Cardiac septum (tissue), 1 donor: ENCODE measurements at places on chromosomes 16 and 17. TPM values are rescaled to one million over a fixed set of nuclear protein-coding genes. Genes with fewer than 3 reads are reported as not detected.

- no peak for DNase-seq
These were observed 6.2 kb downstream of the SP2 start for GRCh38 chr17:47902039-47902744.

GRCh38 chr17:81236784-81237183 is 2.1 kb downstream of the TEPSIN start:
- no peak for DNase-seq

- DNase-seq: no peak
These were observed 297.5 kb upstream of the XYLT1 start for GRCh38 chr16:17768257-17768656.

GRCh38 chr16:58727796-58728568 is 6.1 kb downstream of the GOT2 start:
- no peak for DNase-seq

DNA sequence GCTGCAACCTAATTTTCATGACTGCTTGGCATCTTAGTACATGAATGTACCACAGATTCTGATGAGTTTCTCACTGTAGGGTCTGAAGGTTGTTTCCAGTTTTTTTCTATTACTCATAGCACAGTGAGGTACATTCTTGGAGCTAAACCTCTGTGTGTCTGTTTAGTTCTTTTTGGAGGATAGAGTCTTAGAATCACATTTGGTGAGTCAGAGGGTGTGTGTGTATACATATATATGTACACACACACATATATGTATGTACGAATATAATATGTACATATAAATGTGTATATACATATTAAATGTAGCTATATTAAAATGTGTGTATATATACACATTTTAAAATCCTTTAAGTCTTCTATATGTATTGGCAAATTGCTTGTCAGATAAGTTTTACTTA is 72.9 kb downstream of the NTN1 start:
- DNase-seq: no peak

GRCh38 chr16:83652943-83653342 is 154.8 kb upstream of the HSBP1 start:
- DNase-seq: no peak

- DNase-seq: peak; percentile 78
These were observed 1.2 kb downstream of the RASD1 start for GRCh38 chr17:17494870-17495535.

GRCh38 chr17:39923836-39924690 is 3.3 kb downstream of the ORMDL3 start:
- DNase-seq: no peak

GRCh38 chr16:68356919-68357286 is 46.1 kb downstream of the PRMT7 start:
- no peak for DNase-seq

- no peak for DNase-seq
These were observed 13.0 kb downstream of the PAM16 start for GRCh38 chr16:4338125-4338582.

- DNase-seq: no peak
These were observed 2.5 kb downstream of the KRT32 start for GRCh38 chr17:41464682-41465081.

GRCh38 chr17:76445697-76446448 is 7.1 kb downstream of the UBE2O start:
- DNase-seq: peak; percentile 54

DNA sequence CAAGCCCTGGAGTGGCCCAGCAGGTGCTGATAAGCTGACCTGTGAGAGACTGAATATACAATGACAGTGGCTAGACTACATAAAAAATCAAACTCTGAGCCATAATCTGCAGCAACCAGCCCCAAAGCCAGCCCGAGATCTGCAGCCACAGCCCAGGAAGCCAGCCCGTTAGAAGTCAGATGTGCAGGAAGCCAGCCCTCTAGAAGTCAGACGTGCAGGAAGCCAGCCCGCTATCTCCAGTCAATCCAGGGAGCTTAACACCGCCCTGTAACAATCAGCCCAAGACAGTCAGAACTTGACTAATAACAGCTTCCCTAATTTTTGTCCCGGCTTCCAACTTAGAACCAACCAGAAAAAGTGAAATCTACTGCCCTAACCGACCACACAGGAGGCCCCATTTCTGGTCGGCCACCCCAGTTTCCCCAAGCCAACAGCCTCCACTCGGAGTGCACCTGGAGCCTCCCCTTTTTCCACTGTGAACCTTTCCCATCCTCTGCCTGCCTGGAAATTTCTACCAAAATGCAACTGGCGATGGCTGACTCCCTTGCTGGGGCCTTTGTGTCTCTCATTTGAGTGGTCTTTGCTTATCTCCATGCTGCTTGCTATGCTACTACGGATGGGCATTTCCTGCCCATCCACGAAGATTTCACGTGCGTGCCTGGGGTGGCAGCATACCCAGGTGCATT is 769.3 kb downstream of the KCNJ18 start:
- no peak for DNase-seq

DNA sequence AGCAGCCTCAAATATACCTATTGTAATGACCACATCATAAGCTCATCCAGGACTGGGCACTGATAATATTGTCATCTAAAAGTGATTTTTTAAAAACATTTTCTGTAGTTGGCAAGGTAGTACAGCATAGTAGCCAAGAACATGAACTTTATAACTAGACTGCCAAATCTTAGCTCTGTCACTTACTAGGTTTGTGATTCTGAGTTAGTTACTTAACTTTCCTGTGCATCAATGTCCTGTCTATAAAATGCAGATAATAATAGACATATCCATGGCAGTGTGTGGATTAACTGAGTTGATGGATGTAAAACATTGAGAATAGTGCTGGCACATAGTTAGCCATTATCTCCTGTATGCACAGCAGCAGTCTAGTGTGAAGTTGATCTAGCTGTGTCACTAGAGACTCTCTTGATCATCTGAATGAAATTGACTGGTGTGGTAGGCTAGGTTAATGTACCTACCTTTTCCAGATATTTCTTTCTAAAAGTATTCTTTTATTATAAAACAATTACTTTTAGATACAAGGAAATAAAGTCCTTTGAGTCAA is 101.5 kb downstream of the STXBP4 start:
- DNase-seq: no peak

DNA sequence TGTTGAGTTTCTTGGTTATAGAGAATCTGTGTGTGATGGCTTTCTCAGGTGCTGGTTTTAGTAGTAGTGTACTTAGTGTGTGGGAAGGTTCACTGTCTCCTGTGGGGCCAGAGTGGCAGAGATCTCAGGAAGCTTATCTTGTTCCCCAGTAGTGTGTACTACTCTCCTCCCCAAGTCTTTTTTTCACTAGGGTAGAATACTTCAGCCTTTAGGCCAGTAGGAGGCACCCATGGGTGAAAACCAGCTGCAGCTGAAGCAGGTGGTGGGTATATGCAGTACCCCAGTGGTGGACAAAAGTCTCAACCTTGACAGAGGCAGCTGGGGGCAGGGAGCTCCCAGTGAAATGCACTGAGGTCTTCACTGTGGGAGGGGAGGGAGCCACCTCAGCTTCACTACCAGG is 109.9 kb downstream of the PHKB start:
- DNase-seq: no peak

GRCh38 chr16:77067900-77068299 is 123.1 kb upstream of the MON1B start:
- DNase-seq: no peak

Gene TNFRSF17
- not detected for total RNA-seq

Gene ATP2A1
- total RNA-seq: 0.54 TPM

Gene EPX
- not detected for total RNA-seq

Gene CD7
- 0.62 TPM for total RNA-seq
